Kasumi-1 (cell line): ENCODE measurements at places on chromosomes 11 and 22.
A peak's percentile ranks its signal among the peaks of the same experiment; 100 is the strongest.

DNA sequence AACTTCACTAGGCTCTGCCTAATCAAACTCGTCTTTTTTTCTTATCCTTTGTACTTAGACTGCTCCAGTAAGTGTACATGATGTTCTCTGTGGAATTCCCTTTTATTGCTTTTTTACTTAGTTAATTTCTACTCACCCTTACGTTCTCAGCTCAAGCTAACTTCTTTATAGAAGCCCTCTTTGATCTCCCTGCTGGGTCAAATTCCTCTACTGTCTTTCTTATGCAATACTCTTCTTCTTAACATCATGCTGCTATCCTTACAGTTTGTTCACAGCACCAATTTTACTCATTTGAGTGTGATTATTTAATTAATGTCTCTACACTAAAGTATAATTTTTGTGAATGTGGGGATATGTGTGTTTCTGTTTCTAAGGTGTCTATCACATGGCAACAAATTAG is 498.3 kb downstream of the CNTN5 start:
- no peak for DNase-seq

DNA sequence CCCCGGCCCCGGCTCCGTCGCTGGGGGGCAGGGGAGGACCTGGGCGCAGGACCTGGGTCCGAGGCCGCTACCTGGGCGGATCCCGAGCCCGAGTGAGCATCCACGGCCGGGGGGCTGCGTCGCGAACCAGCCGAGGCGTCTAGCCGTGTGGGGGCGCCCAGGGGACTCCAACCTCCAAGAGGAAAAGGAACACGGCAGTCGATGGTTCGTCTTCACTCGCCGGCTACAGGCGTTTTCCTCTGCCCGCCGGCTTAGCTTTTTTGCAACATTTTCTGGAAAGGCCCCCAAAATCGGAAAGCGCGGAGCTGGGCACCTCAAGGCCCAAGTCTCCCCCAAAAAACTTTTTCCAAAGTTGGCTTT is 666 bp downstream of the PDGFB start:
- no peak for DNase-seq

DNA sequence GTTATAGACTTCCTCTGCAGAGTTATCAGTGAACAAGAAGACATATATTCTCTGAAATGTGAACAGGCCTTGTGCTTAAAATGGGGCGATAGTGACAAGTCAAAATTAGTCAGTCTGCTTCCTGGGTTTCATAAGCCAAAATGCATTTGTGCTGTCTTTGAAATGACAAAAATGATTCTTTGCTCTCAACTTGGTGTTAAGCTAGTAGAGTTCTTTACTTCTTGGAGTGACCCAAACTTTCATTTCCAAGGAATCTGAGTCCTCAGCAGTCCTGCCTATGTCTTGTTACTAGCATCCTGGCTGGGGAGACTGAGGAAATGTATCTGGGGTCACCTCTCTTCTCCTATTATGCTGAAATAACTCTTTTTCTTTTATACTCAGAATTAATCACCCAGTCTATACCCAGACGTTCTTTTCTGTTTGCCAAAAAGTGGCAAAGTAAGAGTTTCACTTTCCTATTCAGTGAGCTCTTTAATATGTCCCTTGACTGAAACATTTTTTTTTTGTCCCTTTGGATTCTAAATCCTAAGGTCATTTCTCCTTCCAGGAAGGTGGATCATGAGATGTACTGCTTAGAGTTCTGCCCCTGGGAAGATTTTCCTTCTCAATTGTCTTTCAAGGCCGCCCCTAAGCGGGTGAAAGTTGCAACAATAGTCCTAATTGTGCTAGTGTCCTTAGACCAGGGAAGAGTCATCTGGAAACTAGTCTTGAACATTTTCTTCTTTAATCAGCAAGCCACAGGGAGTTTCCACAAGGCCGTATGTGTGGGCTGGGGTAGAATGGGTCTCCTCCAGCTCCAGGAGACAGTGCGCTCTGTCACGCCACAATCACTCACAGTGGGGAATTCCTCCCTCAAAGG is 53.0 kb upstream of the RDX start:
- no peak for DNase-seq

DNA sequence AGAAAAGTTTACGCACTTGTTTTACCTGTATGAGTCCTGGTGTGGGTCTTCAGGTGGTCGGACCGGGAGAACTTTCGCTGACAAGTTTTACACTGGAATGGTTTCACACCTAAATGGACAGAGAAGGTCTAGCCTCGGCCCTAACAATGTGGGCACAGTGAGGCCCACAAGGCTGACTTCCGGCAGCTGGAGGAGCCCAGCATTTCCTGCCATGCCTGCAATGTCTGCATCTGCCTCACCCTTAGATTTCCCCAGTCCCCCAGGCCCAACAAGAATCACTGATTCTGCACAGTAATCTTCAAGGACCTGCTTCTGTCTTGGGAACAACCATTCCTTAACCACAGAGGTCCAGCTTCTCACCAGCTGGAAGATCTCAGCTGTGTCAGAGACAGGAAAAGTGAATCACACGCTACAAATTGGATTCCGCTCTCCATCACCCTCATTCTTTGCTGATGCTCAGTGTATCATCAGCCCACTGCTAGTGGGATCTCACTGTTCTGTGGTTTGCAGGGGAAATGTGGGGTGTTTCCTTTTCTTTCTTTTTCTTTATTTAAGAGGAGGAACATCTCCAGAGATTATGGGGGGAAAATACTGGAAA is 43.3 kb downstream of the WT1 start:
- peak; percentile 55 for DNase-seq

- DNase-seq, result no peak
Measured at GRCh38 chr11:74019860-74020259, 11.0 kb upstream of the UCP3 start.
